ENCODE measurements at places on chromosomes 11 and 22. TPM values are rescaled to one million over a fixed set of nuclear protein-coding genes. Genes with fewer than 3 reads are reported as not detected.
A peak's percentile ranks its signal among the peaks of the same experiment; 100 is the strongest.

DNA sequence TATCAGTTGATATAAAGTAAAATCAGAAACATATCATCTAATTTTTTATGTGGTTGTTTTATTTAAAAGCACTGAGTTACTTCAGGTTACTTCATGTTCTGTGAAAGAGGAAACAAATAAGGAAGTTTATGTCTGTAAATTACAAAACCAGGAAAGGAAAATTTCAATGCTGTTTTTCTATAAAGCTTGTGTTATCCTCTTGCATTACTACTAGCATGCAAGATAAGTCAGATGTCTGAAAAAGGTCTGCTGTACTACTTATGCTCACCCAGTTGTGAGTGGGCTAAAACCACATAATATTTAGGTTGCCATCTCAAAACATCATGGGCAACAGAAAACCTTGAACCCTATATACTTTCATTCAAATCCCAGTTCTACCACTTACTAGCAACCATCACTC is 121.5 kb downstream of the ATG16L2 start:
- ATAC-seq, result no peak

DNA sequence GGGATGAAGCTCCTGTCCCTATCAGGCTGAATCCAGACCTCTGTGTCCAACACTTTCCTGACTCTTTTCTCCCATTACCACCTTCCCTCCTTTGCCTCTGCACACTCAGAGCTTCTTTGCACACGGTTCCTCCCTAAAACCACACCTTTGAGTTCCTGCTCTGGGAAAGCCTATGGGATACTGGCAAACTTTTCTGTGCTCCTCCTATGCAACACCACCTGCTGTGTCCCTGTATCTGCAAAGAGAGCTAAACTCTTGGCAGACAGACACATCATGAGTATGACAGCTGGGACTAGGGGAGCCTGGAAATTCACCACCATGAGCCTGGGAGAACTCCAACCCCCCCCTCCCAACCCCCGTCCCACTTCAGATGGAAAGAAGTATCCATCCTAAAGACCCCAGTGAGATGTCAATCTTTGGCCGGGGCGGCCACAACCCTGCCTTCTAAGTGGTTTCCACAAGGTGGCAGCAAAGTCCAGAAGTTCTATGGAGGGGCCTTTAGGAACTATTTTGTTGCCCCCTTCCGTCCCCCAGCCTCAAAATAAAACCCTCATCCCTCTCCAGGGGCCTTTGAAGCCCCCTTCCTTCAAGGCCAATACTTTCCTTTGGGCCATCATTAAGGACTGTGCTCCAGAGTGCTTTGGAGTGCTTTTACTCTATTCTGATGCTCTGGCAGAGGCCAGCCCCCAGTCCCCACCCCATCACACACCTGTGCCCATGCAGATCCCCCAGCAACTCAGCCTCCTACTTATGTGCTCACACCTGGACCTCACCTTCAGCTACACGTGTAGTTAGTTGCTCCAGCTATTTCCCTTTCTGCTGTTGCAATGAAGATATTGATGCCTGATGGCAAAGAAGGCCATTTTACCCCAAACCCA is 19.4 kb downstream of the HTR3A start:
- ATAC-seq, result no peak

DNA sequence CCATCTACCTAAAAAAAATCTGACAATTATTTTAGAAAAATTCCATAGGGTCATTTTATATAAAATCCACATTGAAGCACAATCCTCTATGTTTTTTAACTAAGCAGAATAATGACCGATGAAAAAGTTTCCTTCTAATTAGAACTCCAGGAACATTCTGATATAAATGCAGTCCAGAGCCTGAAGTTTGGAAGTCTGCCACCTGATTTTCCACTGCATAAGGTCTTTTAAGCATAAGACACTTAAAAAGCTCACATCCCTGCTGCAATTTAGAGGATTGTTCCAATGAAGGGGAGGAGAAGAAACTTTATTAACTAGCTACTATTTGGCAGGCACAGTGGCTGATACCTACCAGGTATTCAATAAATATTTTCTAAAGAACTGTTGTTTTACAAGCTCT is 570.3 kb upstream of the ANO5 start:
- ATAC-seq, result no peak

DNA sequence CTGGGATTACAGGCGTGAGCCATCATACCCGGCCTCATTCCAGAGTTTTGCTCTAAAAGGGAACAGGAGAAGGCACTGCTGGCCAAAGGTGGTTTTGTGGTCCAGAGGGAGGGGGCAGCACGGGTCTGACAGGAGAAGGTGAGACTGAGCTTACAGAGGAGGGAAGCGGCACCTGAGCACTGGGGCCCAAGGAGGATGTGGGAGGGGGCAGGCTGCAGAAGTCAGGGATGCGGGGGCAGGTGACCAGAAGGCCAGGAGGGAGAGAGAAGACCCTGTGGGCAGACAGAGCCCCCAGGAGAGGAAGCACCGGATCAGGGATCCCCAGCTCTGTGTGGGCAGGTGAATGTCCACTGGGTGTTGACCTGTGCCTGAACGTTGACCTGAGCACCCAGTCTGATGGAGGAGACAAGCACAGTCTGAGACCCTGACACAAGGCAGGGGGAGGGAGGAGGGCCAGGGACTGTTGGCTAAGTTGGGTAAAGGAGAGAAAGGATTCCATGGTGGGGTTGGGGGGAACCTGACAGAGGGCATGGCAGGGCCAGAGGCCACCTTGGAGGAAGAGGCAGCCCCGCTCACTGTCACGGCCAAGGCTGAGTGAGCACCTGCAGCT is 12.0 kb upstream of the PRR5 start:
- ATAC-seq, result no peak

GRCh38 chr11:60756307-60757032 is at the start of gene MS4A15:
TSS of gene MS4A15 (plus strand) at chr11:60756867. CDS start at chr11:60763734, 6,867 bp downstream.
- ATAC-seq, result no peak

DNA sequence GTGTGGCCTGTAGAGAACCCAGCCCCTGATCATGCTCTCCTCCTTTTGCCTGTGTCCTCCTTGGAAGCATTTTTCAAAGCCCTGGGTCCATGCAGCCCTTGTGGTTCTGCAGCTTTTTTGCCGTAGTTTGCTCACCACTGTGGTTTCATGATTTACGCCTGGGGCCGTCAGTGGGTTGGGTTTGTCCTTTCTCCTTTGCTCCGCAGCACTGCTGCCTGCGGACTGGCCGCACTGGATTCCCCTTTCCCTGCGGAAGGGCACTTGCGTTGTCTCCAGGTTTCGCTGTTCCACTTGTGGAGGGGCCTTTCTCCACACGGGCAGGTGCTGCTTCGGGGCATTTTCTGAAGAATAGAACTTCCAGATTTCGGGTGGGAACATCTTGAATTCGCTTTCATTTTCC is 1260.9 kb downstream of the BRD1 start:
- ATAC-seq, result no peak

TLCD5 gene
- total RNA-seq, result 0.48 TPM

GLYAT gene
- not detected for total RNA-seq

SMTNL1 gene
- total RNA-seq, result not detected

TYR gene
- total RNA-seq, result not detected

- no peak for ATAC-seq
These were observed 49.9 kb upstream of the SEPTIN5 start for GRCh38 chr22:19664406-19664805.

DNA sequence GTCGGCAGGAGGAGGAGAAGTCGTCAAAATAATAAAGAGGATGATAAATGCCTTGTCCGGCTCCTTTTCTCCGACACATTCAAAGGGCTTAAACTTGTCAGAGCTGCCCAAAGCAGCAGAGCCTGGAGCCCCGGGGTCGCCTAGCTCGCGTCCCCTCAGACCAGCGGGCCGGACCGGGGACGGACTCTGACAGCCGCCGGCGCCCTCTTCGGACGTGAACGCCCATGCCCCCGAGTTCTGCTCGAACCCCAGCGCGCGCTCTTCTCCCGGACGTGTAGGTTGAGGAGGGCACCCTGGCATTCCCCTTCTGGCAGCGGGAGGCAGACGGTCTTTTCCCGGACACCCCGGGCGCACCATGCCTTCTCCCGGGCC is 999 bp downstream of the FGF3 start:
- no peak for ATAC-seq

- ATAC-seq, result peak; percentile 73
These were observed 51.5 kb downstream of the FAM181B start for GRCh38 chr11:82682003-82682751.

GRCh38 chr22:19615867-19616581 is 91.8 kb upstream of the CLDN5 start:
- no peak for ATAC-seq

HSPB2 gene
- total RNA-seq, result 0.32 TPM

GRCh38 chr11:42066113-42066512 is 606.7 kb upstream of the LRRC4C start:
- no peak for ATAC-seq

DNA sequence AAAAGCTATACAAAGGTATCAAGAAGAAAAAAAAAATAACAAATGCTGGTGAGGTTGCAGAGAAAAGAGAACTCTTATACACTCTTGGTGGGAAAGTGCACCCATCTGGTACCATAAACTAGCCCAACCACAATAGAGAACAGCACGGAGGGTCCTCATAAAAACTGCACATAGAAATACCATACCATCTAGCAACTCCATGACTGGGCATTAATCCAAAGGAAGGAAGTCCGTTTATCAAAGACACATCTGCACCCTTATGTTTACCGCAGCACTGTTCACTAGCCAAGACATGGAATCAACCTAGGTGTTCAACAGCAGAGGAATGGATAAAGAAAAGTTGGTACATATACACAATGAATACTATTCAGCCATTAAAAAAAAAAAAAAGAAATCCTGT is 10.8 kb upstream of the CLDN5 start:
- ATAC-seq, result no peak

CTSC gene
- total RNA-seq, result 86.4 TPM

DNA sequence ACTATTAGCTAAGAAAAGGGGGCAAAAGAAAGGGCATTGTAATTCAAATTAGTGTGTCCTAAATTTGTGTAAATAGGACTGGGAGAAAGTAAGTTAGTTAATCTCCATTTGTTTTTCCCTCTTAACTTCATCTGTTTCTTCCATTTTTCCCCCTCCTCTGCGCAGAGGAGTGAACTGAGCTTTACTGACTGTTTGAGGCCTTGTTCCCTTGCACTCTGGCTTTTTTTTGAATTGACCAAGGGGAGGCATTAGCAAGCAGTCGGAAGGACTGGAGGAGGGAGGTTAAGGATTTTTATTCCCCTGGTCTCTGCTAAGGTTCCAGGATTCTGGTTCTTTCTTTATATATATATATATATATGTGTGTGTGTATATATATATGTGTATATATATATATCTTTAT is 15.2 kb upstream of the FANCF start:
- ATAC-seq, result no peak

KCNQ1OT1 gene
- total RNA-seq, result 0.60 TPM

GRCh38 chr11:124078591-124078990 is 36.7 kb upstream of the VWA5A start:
- no peak for ATAC-seq

DNA sequence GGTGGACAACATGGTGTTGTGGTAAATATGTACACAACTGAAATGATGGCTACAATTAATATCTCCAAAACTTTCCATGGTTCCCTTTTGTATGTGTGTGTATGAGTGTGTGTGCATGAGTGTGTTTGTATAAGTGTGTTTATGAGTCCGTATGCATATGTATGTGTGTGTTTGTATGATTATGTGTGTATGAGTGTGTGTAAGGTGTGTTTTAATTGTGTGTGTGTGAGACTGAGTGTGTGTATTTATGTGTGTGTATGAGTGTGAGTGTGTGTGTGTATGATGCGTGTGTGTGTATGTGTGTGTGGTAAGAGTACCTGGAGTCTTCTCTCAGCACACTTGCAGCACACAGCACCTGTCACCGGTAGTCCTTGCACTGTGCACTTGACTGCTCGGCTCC is 7.8 kb downstream of the KRTAP5-9 start:
- ATAC-seq, result no peak

- no peak for ATAC-seq
These were observed 14.1 kb downstream of the SLC35C1 start for GRCh38 chr11:45818961-45819605.
